ENCODE measurements at places on chromosomes 11 and 22.
A peak's percentile ranks its signal among the peaks of the same experiment; 100 is the strongest.

- DNase-seq = no peak
Measured at GRCh38 chr11:97973352-97973857, 1047.3 kb upstream of the CNTN5 start.

DNA sequence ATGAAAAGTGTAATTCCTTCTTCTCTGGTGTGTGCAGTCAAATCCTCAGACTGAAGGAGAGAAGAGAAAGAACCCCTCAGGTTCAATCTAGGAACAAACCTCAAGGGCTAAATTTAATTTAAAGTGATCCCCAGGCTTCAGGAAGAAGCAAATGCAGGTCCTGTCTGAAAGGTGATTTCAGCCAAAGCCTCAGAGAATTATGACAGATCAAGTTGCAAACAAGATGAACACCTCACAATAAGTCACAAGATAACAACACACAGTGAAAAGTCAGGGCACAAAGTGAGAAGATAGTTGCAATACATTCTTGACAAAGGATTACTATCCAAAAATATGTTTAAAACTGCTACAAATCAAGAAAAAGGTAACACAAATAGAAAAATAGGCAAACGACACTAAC lies 11.8 kb downstream of the ZP1 start:
- DNase-seq = no peak

DNA sequence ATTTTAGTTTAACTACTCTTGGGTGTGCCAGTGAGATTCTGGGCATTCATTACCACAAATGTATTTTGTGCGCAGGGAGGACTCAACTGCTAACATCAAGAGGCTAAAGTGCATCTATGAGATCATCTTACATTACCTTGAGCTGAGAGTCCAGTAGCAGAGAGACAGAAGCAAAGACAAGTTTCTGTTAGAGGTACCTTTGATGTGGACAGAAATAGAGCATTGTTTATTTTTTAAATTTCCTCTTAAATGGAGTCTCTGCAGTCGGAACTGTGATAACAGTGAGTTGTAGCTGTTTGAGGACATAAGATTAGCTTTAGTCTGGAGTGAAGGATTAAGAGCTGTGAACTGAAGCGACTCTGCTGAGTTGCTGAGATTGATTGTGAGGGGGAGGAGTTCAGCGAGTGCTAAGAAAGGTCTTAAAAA lies 297.0 kb downstream of the CADM1 start:
- no peak for DNase-seq

- DNase-seq = no peak
Measured at GRCh38 chr11:72102631-72102945, 509 bp downstream of the LAMTOR1 start.

- peak; percentile 31 for DNase-seq
Measured at GRCh38 chr11:2846056-2846455, 39.5 kb downstream of the CDKN1C start.

GRCh38 chr22:43101306-43101705 lies 9.2 kb upstream of the BIK start:
- DNase-seq = no peak

DNA sequence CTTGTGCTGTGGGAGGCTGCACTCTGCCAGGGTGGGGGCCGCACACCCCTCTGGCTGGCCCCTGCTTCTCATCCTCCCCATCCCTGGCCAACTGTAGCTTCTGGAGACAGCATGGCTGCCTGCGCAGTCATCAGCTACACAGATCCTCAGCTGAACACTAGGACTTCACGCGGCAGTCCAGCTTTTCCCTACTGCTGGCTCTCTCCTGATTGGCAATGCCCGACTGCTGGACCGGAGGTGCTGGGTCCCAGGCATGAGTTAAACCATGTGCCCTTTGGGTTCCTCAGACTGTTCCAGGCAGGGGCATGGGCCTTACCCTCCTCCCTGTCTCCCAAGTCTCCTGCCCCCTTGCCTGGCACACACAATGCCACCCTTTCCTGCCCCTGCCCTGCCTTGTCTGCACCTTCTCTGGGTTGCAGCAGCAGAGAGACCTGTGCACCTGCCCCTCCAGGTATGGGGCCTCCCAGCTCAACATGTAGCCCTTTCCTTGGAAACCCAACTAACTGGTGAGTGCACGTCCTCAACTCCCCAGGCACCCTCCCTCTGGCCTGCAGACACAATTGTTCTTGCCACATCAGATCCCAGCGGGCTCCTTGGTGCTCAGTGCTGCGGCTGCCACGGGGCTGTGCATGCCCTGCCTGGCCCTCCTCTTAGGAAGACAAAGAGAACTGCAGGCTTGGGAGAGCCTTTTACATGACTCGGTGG lies 1039.2 kb downstream of the TBC1D22A start:
- DNase-seq = no peak

- no peak for DNase-seq
Measured at GRCh38 chr11:95571718-95572260, 217.8 kb downstream of the FAM76B start.

GRCh38 chr11:65899356-65900124 lies 648 bp downstream of the FOSL1 start:
- DNase-seq = peak; percentile 91

DNA sequence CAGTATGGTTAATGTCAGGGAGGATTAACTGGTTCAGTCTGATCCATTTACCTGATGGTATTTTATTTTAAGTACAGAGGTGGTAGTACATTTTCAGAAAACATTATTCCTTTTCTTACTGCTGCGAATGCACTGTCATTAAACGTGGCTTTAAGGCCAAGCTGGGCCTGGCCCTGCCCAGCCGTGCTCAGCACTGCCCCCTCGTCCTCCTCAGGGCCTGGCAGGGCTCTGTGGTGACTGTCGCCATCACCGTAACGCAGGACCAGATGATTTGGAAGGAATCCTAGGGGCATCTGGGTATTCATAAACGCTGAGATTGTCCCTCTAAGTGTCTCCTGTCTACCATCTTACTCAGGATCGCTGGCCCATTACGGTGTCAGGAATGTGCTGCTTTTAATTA lies 302.0 kb downstream of the TBC1D22A start:
- no peak for DNase-seq

DNA sequence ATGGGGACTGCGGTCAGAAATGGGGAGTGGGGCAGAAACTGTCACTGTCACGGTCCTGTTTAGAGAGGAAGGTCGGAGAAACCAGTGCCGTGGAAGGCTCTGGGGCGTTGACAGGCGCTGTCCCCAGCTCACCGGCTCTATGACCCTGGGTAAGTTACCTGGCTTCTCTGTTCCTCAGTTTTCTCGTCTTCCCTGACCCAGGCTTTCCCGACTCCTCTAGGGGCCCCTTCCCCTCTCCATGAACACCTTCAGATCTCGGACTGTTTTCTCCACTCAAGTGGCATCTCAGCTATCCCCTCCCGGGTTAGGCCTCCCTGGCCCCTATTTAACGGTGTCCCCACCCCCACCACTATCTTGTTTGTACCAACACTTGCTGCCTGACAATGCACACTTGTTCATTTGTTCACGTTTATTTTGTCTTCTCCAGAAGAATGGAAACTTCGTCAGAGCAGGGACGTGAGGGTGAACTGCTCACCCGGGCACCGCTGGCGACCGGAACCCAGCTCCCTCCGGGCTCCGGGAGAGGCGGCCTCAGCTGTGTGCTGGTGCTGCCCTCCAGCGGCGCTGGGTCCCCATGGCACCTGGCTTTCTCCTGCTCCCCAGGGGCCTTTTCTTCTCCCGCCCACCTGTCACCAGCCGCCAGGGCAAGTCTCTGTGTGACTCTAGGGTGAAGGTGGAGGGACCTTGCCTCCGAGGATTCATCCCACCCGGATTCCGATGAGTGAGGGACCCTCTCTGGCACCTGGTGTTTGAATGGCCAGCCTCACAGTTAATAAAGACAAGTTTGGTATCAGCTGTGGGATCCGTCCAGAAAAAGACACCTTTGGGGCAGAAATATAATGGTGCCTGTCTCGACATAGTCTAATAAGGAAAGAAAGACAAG lies 33.1 kb upstream of the SLC35C1 start:
- DNase-seq = peak; percentile 81

DNA sequence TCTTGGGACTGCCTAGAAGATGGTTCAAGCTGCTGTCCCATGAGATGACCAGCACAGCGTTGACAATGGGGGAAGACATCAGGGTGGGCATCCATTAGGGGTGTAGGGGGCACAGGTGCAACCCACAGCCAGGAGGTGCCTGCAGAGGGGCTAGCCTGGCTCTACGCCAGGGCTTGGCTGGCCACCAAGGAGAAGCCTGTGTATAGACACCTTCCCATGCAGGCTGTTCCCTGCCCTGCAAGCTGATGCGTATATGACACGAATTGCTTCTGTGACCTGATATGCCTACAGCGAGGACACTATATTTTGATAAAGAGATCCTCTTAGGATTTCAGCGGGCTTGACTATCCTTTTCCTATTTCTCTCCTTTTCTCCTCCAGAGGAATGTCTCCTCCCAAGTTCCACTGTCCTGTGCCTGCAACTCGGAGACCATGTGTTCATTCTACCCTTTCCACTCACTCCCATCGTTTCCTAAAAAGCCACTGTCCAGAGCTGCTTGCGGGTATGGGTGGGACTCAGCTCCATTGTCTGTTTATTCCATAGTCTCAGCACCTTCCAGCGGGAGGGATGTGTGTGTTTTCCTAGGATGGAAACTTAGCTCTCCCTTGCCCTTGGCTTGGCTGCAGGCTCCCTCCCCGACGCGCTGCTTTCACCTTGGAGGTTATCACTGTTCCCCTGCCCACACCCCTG lies 56.1 kb downstream of the ST14 start:
- no peak for DNase-seq

- DNase-seq = no peak
Measured at GRCh38 chr11:88212300-88212699, 37.1 kb upstream of the RAB38 start.

- peak; percentile 40 for DNase-seq
Measured at GRCh38 chr22:28034760-28035401, 115.8 kb upstream of the PITPNB start.

DNA sequence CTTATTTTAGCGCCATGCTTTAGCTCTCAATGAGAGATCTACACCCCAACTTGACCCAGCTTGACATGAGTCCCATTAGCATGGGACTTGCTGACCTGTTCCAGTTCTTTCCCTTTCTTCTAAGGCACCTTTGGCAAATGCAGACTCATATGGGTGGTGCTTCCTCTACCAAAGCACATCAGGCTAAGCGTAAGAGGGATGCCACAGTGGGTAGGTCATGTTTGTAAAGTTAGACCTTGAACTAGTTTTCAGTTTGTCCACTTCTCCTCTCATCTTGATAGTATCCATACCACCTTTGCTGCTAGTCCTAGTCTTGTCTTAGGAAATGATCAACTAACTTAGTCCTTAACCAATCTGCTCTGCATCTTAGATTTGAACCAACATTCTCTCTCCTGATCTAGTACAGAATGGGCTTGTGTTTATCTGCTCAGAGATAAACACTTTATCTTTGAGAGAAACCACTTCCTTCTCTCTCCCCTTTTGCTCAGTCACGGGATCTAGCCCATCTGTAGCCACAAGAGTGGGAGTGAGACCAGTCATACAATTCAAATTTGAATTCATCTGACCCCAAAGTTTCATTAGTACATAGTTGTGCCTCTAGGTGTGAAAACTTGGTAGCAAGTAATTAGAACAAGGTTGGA lies 72.1 kb upstream of the CD44 start:
- no peak for DNase-seq

GRCh38 chr11:99020352-99021225 lies at the start of gene CNTN5:
CNTN5 (plus strand) TSS chr11:99020949.
- peak; percentile 75 for DNase-seq

DNA sequence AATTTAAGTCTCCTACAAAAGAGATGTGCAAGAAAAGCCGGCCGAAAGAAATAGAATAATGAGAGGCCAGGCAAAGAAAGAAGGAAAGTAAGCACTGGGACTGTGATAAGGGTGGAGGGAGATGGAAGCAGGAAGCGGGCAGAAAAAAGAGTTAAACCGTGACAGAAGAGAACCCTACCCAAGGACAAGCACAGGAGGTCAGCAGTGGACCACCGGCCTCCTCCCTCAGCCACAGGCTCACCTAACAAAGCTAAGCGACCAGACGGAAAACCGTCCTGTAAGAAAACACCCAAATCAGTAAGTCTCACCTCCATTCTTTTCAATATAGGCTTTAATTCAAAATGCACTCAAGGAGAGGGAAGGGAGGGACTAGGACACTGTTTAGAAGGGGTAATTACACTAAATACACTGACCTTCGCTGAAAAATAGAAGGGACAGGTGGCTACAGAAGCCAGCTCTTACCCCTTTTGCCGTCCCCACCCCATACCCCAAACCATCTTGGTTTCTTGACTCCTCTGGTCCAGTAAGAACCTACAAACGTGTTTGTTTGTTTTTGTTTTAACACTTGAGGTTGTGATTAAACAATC lies 1.9 kb downstream of the FAM181B start:
- no peak for DNase-seq

DNA sequence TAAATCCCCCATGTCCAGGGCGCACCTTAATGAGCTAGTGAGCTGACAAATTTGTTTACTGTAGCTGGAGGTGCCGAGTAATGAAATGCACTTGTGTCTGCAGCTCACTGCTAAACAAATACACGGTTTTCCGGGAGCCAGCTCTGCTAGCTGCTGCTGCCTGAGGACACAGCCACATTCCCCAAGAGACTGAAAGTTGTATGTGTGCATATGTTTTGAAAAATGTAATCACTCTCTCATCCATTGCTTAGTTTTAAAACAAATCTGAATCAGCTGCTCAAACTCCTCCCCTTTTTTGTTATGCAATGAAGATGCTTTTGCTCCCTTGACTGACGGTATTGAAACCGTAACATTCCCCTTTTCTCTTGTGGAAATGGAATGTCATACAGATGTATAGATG lies 62.4 kb upstream of the NNMT start:
- DNase-seq = no peak

GRCh38 chr22:40240686-40241085 lies 63.0 kb downstream of the TNRC6B start:
- no peak for DNase-seq
